ENCODE measurements at places on chromosomes 16 and 17. TPM values are rescaled to one million over a fixed set of nuclear protein-coding genes. Genes with fewer than 3 reads are reported as not detected.

OR1D2 gene
- total RNA-seq: not detected

GRCh38 chr17:69367298-69367697, 40.4 kb upstream of the ABCA5 start:
- no peak for DNase-seq

GRIN2A gene
- total RNA-seq: 2.1 TPM

GRCh38 chr17:17818088-17818526, 18.7 kb downstream of the SREBF1 start:
- DNase-seq: no peak

RSAD1 gene
- 27.3 TPM for total RNA-seq

DNA sequence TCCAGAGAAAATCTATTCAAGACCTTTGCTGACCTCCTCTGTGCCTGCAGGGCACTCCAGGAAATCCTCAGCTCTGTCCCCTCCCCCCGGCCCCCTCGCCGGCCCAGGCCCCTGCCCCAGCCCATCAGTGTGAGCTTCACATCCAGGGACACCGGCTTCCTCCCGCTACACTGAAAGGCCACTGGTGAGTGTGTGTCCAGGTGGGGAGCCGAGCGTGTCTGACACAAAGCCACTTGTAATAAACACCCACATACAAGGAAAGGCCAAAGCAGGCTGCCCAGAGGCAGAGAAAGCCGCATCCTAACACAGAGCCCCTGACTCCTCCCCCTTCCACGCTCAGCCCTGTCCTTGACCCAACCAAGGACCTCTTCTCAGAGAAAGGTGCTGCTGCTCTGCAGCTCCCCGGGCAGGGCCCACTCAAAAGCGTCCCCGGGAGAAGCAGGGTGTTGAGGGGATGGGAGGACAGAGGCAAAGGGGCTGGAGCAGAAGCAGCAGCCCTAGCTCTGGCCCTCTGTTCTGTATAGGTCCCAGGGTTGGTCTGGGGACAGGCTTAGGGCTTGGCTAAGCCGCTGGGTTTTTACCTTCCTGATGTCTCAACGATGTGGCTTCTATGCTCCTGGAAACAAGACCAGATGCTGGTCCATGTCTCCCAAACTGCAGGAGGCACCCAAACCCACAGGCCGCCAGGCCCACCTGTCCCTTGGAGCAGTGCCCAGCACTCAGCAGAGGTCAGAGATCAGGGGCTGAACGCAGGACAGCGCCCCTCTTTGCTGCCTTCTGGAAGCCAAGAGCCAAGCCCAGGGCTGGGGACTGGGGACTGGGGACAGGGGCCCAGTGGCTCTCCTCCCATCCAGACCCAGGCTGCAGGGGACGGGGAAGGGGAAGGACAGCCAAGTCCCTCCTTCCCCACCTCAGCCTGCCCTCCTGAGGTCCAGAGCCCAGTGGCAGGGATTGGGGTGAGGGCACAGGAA, 15.3 kb downstream of the MNT start:
- DNase-seq: no peak

DNA sequence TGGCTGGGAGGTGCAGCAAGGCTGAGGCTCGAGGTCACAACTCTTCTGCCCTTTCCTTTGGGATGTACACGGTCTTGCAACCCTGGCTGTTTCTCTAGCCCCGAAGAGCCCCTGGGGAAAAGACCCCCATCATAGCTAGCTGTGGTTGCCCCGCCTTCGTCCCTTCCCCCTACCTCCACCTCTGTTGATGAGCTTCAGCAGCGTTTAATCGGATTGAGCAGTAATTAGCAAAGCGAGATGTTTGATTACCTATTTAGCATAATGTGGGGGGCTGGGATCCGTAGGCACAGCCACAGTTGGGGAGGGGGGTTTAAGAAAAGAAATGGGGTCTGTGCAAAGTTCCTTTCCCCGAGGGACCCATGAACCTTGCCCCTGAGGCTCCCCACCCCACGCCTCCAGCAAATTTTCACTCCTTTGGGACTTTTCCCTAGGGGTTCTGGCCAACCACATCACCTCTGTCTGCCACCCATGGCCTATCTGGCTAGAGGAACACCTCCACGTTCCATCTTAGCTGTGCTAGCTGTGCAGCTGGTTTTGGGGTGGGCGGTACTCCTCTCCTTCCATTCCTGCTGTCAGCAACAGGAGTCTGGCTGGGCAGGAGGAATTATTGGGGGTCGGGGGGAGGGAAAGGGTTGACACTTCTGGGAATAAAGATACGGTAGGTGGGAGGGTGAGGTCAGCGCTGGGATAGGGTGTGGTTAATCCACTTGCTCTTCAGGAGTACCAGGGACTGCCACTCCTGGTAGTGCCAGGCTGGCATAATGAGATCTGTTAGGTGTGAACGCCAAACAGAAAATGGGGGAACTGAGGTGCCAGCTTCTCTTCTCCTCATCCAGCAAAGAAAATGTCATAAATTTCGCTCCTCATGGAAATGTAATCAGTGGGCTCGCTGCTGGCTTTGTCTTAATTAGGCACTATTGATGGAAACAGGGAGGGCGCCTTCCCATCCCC, 1.3 kb upstream of the DNAH2 start:
- DNase-seq: no peak

FLCN gene
- 54.3 TPM for total RNA-seq

Measured in suprapubic skin (tissue), 4 donors.